Mesenchymal stem cell (in vitro differentiated cells and primary cell): ENCODE measurements at places on chromosomes 5 and 9.
A peak's percentile ranks its signal among the peaks of the same experiment; 100 is the strongest.

DNA sequence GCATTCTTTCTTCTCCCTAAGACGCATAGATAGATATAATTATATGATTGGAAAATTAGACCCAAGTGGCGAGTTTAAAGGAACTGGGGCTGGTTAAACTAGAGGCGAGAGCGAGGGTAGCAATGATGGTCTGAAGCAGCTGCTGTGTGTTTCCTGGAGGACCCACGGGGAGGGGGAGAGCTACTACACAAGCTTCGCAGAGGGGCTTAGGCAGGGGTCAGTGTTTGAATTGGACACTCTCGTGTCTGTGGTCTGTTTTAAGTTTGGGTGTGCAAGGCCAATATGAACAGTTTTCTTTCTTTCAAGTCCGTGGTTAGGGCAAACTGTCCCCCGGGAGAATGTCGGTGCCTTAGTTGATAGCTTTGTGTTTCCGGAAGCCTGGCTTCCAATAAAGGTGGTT lies 43.1 kb downstream of the PDZD2 start:
- DNase-seq = no peak

- DNase-seq = peak; percentile 30
These were observed 3.4 kb downstream of the ASS1 start for GRCh38 chr9:130448035-130448624.

DNA sequence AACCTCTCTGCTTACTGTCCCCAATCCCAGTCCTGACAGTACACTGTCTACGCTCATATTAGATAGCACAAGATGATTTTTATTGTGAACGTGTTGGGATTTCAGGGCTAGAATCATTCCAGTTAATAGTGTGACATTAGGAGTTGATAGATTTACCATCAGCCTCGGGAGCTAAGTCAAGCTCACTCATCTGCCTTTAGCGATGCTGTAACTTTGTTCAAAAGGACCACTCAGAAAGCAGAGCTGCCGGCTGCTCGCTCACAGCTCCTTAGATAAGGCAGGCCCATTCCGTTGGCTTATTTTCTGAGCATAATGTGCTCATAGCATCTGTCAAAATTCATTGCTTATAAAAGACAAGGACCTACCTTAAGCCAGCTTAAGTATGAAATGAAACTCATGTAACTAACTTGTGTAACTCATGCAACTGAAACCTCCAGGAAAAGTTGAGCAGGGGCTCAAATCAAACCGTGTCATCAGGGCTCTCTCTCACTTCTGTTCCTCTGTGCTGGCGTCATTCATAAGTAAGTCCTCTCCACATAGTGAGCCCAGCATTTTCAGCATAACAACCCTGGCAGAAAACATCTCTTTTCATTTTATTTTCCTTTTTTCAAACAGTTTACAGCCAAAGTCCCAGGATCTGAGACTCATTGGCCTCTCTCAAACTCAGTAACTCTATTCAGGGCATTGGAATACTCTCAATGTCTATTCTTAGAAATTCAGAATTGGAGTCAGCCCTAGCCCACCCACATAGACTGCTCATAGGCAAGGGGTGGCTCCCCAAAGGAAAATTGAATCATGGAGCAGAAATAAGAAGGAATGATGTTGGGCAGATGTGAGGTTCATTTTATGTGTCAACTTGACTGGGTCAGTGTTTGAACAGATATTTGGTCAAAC lies 208.8 kb downstream of the MAN2A1 start:
- no peak for DNase-seq

GRCh38 chr5:134784946-134785620 lies 26.5 kb downstream of the DDX46 start:
- DNase-seq = peak; percentile 44

- DNase-seq = no peak
These were observed 15.3 kb downstream of the XRCC4 start for GRCh38 chr5:83092619-83093018.

- DNase-seq = no peak
These were observed 107.5 kb downstream of the ATP10B start for GRCh38 chr5:160744268-160745101.

GRCh38 chr5:147558826-147559225 lies 49.0 kb upstream of the DPYSL3 start:
- DNase-seq = peak; percentile 84

DNA sequence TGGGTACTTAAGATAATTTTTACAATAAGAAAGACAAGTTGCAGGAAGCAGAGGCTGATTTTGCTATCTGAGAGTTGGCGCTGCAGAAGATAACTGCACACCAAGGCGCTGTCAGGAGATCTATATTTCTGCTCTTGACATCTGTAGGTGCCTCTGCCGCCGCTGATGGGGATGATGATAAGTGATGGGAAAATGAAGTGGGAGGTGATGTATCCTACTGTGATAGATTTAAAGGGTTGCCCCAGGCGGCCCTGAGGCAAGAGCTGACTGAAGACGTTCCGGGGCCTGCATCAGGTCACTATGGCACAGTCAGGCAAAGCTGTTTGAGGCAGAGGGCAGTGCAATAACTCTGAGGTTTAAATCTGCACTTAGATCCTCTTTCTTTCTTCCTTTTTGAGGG lies 78.1 kb downstream of the SNCAIP start:
- DNase-seq = no peak

DNA sequence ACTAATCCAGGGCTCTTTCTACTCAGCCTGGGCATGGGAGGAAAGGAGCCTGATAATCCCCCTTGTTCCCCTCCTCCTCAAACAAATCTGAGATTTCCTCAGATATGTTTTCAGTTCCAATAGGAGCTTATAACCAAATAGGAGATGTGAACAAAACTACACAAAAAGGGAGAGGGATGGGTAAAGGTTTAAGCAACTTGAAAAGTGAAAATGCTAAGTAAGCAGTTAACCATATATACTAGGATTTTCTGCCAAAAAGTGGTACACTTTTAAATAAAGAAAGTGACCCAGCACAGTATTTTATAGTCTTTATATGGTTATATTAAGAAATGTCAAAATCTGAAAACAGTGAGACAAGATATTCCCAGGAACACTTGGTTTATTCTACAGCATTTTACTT lies 275.7 kb downstream of the BNC2 start:
- DNase-seq = no peak

GRCh38 chr9:83932011-83932410 lies 10.8 kb upstream of the KIF27 start:
- DNase-seq = no peak

- DNase-seq = no peak
These were observed 33.2 kb downstream of the PTGR1 start for GRCh38 chr9:111566234-111566633.

DNA sequence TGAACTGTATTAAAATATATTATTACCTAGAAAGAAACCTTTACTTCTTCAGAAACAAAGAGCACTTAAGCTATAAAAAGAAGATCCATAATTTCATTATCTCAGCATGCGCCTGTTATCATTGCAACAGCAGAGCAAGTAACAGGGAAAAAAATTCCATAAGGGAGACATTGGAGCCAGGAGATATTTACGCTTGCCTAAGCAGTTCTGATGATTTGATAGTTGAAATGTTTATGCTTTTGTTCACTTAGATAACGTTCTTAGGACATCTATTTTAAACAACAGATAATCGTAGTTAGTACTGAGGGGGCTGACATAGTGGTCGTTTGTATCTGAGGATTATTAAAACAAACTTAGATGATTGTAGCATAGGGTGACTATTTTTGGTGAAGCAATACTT lies 252.5 kb downstream of the NNT start:
- no peak for DNase-seq
